Activated T-helper 17 cell treated with anti-CD3 and anti-CD28 coated beads, Interleukin-2, amount 50 U/mL, for 72 hours (primary cell): ENCODE measurements at places on chromosomes 4 and X.

GRCh38 chr4:76017056-76017686, 6.1 kb downstream of the CXCL10 start:
- ATAC-seq, result no peak

DNA sequence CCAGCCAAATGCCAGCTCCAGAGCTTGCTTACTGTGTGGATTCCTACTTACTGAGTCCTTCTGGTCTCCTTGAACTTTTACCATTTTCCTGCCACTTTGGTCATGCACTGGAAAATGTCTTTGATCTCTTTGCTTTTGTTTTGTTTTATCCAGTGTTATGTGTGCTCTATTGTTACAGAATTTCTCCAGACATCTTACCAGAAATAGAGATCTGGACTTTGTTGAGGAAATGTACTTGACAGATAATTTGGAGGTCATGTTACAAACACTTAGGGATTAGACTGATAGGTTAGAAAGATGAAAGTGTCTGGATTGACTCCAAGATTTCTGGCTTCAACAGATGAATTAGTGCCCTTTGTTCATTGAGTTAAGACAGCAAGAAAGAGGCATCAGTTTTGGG, 5.7 kb upstream of the ZNF330 start:
- no peak for ATAC-seq

DNA sequence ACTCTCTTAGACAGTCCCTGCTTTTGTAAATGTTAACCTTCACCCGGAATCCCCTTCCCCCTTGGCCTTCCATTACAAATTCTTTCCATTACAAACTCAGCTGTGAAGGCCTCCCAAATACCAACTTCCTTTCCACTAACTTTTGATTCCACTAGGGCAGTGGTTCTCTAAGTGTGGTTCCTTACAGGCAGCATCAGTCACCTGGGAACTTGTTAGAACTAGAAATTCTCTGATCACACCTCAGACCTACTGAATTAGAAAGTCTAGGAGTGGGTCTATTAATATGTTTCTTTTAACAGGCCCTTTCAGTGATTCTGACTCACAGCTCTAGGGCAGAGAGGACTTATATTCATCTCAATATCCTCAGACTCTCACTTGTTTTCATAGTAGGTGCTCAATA, 19.0 kb upstream of the MRPL1 start:
- ATAC-seq, result peak; percentile 91

DNA sequence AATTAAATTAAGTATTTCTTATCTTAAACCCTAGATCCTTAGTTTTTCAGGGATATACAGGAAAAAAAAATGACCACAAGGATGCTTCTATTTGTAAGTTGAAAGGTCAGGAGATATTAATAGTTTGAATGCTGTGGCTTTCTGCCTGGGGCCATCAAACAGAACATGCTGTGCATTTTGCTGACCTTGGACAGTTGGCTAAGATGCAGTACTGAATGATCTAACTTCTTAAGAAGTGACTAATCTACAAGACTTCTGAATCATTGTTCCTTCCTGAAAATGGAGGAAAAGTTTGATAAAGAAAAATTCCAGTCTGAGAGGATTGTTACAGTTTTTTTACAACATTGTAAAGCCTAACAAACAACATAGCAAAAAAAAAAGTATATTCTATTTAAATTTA, 237.8 kb upstream of the JADE1 start:
- ATAC-seq, result no peak

GRCh38 chrX:109600237-109600651, 24.7 kb downstream of the KCNE5 start:
- no peak for ATAC-seq

GRCh38 chr4:111923786-111924185, 221.5 kb upstream of the FAM241A start:
- no peak for ATAC-seq

GRCh38 chrX:4277122-4277521, 563.7 kb upstream of the PRKX start:
- no peak for ATAC-seq

GRCh38 chr4:107736924-107737448, 17.0 kb upstream of the PAPSS1 start:
- peak; percentile 49 for ATAC-seq

DNA sequence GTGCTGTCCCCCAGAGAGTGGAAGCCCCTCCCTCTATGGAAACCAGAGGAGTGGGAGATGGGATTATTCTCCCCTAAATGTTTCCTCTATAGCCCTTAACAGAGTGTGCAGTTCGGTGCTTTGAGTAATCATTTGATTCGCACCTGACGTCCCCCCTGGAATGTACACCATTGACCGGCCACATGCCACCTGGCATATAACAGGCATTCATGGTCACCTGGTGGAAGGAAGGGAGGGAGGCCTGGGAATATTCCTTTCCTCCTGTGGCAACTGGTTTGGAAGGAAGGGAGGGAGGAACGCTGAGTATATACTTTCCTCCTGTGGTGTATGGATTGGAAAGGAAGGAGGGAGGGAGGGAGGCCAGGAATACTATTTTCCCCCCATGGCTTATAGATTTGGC, 77.2 kb downstream of the CRMP1 start:
- ATAC-seq, result no peak

- ATAC-seq, result no peak
These were observed 4.8 kb upstream of the KIAA0232 start for GRCh38 chr4:6777636-6778281.

- ATAC-seq, result no peak
These were observed 336.2 kb upstream of the PPARGC1A start for GRCh38 chr4:24226023-24226422.

DNA sequence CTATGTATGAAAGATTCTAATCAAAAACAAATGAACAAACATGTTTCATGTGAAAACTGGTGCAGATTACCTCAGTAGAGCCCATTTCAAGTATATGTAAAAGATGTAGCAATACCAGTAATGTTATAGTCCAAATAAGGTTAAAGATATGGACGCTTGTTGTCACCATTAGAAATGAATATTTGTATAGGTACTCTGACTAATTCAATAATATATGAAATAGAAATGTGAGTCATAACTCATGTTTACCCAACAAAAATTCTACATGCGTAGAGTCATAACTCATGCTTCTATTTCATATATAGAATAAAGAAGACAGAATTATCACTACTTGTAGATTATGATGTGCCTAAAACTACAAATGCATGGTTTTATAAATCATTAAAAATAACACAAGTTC, 739.1 kb upstream of the DIAPH2 start:
- ATAC-seq, result no peak

- no peak for ATAC-seq
These were observed 34.0 kb upstream of the TBC1D9 start for GRCh38 chr4:140790171-140790570.

GRCh38 chr4:183059797-183060196, 39.3 kb upstream of the WWC2 start:
- ATAC-seq, result no peak

DNA sequence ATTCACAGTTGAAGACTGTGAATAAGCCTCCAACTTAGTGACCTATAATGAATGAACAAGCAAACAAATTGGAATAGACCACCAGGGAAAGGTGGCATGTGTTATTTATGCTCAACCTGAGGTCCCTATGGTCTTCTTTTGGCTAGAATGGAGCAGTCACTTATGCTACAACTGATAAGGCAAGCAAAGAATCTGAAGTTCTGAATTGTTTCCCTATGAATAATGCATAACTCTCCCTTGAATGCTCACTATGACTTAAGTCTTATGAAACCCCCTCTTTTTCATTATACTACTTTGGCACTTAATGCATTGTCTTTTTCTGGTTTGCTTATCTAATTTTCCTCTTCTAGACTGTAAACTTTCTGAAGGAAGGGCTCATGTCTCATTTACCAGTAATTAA, 2.6 kb downstream of the GIMD1 start:
- peak; percentile 39 for ATAC-seq

DNA sequence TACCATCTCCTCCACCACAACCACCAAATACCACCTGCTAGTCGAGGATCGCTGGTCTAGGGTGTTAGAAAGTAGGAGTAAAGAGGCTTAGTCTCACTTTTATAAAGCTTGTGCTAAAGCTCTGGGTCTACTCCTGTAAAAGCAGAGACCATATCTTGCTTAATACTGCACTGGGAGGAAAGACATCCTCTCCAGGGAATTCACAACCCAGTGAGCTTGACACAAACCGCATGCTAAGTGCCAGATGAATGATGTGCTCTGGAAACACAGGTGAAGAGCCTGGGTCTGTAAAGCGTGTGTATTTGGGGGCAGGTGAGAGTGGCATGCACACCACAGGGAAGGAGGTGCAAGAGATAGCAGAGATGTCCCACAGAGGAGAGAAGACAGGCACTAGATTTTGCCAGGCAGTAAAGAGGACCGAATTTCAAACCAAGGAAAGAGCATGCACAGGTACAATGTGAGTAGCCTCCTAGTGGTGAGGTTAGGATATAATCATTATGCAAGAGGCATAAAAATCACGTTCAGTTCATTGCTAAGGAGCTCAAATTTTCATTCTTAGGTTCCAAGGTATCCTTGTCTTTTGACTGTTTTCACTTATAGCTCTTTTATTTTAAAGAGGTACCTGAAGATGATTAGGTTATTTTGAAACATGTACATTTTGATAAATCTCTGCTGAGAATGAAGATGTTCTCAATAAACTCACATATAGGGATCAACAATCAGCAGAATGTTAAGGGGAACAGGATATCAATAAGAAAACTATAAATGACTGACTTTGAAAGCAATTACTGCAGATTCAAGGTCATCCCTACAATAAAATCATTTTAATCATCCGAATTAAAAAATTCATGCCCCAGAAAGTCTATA, 20.7 kb downstream of the TAPT1 start:
- peak; percentile 34 for ATAC-seq

DNA sequence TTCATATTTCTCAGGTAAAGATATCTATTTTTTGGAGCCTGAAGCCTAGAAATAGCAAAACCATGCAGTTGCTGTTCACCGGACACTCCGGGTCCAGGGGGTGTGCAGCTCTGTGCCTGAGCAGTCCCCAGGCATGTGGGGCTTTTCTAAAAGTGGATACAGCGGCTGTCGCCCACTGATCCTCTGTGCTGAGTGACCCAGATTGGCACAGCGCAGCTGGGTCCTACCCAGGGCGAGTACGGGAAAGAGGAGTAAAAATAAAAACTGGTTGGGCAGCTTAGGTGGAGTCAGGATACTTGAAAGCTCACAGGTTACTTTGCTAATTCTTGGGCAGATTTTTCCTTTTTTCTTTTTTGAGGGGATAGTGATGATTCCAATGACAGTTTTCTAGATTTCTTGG, 118.8 kb downstream of the UCHL1 start:
- ATAC-seq, result no peak

DNA sequence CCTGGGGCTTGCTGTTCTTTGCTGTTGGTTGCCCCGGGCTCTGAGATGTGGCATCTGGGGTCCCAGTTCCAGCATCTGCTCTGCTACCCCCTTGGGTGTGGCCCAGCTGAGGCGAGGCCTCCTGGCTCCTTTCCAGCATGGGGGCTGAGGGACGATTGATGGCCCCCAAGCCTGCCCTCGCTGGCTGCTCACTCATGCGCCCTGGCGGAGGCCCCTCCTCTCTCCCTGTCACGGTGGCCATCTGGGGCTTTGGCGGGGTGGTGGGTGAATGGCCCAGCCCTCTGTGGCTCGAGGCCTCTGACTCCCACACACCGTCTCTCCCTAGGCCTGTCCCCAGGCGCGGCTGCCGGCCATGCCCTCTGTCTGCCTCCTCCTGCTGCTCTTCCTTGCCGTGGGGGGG, 1.8 kb downstream of the PLXNA3 start:
- no peak for ATAC-seq

DNA sequence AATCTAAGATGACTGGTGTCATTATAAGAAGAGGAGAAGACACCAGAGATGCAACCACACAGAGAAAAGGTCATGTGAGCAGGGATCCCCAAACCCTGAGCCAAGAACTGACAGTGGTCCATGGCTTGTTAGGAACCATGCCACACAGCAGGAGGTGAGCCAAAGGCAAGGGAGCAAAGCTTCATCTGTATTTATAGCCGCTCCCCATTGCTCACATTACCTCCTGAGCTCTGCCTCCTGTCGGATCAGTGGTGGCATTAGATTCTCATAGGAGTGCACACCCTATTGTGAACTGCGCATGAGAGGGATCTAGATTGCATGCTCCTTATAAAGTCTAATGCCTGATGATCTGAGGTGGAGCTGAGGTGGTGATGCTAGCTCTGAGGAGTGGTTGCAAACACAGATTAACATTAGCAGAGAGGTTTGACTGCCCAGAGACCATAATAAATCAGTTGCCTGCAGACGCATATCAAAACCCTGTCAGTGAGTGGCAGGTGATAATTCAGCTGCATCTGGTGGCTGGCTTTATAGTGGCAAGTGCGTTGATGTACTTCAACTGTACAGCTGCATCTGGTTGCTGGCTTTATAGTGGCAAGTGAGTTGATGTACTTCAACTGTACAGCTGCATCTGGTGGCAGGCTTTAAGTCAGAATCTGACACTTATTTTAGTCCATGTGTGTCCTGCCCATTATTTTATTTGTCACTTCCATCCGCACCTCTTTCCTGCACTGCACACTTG, 19.8 kb upstream of the CXCL2 start:
- no peak for ATAC-seq
